ENCODE measurements at places on chromosomes 5 and 9.
A peak's percentile ranks its signal among the peaks of the same experiment; 100 is the strongest.

DNA sequence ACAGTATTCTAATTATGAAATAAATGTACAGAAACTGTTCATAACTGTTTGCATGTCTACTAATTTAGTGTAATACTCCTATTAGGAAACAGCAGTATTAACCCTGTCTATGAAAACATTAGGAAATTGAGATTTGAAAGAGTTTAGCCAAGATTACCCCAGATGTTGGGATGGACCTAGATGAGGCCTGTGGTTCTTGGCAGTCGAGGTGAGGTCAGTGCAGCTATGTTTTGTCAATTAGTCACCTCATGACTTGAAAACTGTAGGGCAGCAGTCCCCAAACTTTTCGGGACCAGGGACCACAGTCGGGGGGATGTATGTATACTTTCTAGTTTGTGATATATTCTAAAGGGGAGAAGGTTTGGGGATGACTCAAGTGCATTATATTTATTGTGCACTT is 4.7 kb downstream of the LNPEP start:
- DNase-seq: no peak

GRCh38 chr5:122942164-122942914 is 94.2 kb downstream of the PPIC start:
- DNase-seq: no peak

DNA sequence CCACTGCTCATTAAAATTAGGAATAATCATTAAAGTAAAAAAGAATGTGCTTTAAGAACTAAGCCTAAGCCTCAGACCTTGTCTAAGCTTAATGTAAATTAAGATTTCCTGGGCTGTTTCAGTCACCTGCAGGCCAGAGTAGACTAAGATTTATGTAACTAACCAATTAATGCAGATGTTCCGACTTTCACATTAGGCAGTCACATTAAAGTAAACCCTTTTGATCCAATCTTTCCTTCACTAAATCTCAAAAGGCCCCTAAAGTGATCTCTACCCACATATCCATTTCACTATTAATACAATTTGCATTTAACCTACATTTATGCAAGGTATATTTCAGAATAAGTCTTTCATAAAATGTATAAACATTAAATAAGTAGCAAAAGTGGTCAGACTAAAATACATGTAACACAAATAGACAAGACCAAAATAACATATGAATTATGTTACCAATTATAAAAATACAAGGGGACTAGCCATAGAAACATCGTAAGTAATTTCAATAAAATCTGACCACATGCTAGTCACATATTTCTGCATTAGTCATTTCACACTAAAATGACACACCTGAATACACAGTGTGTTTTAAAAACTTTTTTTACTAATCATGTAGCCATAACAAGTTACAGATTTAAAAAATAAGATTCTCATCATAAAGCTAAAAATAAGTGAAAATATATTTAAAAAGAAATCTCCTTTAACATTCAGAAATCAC is 7.7 kb downstream of the NR3C1 start:
- DNase-seq: no peak

DNA sequence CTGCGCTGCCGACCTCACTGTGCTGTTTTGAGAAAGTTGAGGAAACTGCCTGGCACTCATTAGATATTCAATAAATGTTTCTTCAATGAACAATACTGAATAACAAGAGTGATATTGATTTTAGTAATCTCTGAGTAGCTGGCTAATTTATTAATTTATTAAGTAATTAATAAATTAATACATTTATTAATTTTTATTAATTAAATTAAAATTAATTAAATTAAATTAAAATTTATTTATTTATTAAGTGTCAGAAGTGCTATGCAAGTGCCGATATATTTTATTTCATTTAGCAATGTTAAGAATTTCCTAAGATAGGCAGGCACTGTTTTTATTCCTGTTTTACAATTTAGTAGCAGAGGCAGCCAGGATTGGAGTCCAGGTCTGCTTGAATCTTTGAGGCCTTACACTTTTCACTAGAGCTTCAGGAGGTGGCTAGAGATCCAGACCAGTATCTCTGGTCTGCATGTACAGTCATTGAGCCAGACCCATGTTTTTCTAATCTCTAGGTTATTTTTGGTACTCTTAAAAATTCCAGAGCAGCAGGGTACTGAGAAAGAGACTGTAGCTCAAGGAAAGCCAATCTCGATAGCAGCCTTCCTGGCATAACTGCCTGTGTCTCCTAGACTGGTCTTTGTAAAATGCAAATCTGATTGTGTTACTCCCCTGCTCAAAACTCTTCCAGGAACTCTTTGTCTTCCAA is 109.2 kb downstream of the ARHGEF28 start:
- no peak for DNase-seq

GRCh38 chr9:83406921-83407320 is 131.3 kb downstream of the FRMD3 start:
- no peak for DNase-seq

GRCh38 chr9:83060556-83060955 is 2.4 kb downstream of the RASEF start:
- no peak for DNase-seq

DNA sequence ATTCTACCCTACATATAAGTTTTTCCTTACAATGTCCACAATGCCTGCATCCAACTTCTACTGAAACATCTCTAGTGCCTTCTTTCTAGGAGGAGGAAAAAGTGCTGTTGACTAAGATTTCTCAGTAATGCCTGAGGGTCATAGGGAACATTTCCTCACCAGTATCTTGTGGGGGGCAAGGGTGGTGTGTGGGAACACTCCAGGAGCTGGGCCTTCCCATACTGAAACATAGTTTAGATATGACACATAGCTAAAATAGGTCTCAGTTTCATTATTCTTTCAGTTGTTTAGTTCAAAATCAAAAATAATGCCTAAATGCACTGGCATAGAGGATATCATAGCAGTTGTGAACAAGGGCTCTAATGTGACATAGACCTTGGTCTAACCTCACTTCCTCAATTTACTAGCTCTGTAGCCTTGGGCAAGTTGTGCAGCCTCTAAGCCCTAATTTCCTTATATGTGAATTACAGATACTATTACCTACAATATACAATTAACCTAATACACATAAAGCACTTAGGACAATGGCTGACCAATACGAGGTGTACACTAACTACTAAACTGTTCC is 66.1 kb downstream of the HAPLN1 start:
- DNase-seq: no peak

- no peak for DNase-seq
These were observed 37.7 kb upstream of the PDE8B start for GRCh38 chr5:77172713-77173328.

GRCh38 chr5:58224661-58225060 is 235.2 kb downstream of the PLK2 start:
- DNase-seq: no peak

GRCh38 chr5:138543730-138544104 is 681 bp upstream of the ETF1 start:
- no peak for DNase-seq

DNA sequence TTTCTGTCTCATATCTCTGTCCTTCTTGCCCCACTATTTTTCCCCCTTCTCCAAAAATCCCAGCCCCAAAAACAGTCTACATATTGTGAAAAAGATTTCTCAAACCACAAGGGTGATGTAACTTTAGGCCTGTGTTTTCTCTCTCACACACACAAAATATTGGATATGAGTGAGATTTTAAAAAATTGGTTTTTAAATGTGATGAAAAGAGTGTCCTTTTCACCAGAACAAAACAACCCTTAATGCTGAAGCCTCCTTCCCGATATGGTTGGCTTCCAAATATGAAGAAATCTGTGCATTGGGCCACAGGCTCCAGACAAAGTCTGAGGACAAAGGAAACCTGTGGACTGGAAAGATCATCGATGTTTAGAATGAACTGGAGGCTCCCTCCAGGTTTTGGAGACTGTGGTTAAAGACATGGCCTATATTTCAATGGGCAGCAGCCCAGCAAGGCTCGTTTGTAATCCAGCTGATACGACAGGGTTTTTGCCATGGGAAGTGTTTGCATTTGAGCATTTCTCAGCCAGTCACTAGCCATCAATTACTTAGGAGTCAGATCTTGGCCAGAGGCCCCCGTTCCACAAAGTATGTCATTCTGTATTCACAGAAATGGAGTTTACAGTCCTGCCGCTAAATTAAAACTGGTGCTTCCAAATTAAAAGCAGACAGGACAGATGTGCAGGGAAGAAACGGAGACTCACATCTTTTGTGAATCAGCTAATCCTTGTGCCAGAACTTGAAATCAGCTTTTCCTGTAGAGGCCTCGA is 546.3 kb downstream of the EBF1 start:
- no peak for DNase-seq

DNA sequence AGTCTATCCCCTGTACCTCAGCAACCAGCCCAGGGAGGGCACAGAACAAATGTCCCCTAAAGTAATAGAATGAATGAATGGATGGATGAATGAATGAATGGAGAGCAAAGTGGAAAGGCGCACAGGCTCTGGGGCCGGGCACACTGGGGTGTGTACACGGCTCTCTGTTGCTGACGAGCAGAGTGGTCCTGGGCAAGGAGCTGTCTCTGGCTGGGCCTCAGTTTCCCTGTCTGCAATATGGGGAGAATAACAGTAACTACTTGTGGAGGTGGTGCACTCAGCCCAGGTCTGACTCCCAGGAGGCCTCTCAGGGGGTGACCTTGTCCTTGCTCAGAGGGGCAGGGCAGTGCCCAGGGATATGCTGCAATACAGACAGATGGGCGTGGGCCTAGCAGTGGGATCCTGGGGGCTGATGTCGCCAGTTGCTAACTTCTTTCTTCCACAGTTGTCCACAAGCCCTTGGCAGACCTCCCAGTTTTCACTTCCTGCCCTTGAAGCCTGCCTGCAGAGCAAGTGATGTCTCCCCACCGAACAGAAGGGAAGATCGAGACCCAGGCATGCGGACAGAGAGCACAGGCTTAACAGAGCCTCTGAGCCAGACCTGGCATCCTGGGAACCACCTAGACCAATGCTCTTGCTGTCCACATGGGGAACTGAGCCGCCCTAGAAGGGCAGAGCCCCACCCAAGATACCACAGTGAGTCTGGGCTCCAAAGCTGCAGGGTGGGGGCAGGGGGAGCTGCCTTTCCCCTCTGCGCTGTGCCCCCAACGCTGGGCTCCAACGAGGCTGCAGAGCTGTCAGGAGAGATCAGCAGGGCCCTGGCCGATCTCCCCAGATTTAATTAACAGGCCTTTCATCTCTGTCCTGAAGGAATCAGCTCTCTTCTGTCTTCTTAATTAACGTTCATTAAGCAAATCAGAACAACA is 13.6 kb upstream of the LAMC3 start:
- no peak for DNase-seq

DNA sequence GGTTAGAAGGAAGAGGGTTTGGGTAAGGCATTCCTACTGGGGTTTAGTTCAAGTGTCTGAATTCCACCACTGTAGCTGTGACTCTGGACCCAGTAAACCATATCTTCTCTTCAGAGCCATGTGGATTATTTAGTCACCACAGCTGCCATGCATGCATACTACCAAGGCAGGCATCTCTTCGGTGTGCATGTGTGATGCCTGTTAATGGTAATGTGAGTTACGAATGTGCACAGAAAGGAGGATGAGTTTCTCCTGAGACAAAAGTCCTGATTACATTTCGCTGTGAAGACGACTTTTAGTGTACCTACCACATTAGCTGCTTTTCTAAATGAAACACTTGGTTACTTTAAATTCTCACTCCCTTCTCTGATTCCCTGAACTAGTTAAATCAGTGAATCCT is 9.3 kb downstream of the PBX3 start:
- no peak for DNase-seq

DNA sequence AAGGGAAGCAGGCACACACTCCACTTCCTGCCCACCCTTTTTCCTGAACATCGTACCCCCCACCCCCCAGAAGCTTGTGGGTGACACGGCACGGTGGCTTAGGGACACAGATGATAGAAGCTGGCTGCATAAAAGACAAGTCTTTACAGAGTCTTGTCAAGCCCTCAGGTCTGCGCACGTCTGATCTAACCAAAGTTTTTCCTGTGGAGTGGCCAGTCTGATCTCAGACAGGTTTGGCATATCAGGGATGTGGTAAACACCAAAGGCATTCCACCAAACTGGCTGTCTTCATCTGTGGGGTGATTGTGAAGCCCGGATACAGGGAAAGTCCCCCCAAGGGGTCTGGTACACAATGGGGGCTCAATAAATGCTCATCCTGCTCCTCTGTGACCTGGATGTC is 50.0 kb downstream of the CRB2 start:
- DNase-seq: no peak

DNA sequence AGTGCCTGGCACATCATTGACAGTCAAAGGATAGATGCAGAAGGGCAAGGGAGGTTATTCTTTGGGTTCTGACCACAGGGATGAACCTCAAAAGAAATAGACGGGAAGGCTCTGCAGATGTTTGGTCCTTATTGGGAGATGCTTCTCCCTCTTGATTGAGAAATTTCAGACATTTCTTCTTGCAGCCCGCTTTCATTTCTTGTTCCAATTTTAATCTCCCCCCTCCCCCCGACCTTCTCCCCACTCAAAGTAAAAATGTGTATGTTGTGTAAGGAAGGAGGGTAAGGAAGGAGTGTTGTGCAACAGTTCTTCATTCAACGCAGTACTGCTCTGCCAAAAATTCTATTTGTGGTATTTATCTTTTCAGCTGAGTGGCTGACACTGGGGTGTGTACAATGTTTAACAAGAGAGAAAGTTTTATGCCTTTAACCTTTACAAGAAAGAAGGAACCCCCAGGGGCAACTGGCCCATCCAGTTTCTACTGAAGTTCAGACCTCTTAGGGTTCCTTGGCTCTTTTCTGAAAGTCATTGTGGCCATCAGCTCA is 46.3 kb upstream of the TNFSF15 start:
- no peak for DNase-seq

DNA sequence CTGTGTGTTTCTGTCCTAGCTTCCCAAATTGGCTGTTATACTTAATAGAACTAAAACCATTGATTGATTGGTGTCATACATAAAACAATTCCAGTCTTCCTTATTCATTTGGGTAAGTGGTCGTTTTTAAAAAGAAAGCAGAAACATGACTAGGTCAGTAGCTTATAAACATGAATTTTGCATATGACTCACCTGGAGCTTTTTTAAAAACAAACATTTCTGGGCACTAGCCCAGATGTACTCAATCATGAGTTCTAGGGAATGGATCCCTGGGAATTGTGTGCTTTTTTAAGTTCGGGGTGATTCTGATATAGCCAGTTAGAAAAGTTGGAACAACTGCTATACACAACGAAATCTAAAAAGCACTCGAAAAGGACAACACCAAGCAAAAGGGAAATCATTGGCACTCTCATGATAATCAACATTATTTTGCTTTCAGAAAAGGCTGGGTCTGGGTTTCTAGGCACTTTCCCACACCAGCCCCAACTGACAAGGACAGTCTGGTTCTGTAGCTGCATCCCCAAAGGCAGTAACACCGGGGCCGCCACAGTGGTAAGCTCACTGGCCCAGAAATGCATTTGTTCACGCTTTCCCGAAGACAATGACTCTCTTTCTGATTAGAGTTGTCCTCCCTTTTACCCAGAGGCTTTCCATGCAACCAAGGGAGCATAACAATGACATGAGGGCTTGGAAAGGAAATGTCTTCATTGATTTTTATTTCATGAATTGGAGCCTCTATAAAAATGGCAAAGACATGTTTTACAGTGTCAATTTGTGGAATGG is 664.9 kb upstream of the WWC1 start:
- no peak for DNase-seq

GRCh38 chr5:96387616-96388015 is 45.4 kb downstream of the PCSK1 start:
- DNase-seq: no peak

GRCh38 chr5:116387738-116388137 is 186.9 kb downstream of the SEMA6A start:
- DNase-seq: no peak

- no peak for DNase-seq
These were observed 361.3 kb downstream of the PTPRD start for GRCh38 chr9:10251490-10251889.

GRCh38 chr9:121123816-121124535 is 49.2 kb downstream of the CNTRL start:
- no peak for DNase-seq

GRCh38 chr5:177429248-177430040 is 3.0 kb downstream of the GRK6 start:
- DNase-seq: peak; percentile 90
